Ascending aorta (tissue), 2 donors: ENCODE measurements at places on chromosomes 4 and X.

GRCh38 chr4:38192516-38192915, 232.3 kb downstream of the PTTG2 start:
- no peak overlapping the region for H3K4me3 ChIP-seq
- H3K27ac ChIP-seq = peak overlapping the region; percentile 83
- no peak for DNase-seq
- H3K36me3 ChIP-seq = no peaks in the 10 kb centered on the region
- peaks cover 14% of the 10 kb centered on the region for H3K4me1 ChIP-seq
- no peaks in the 10 kb centered on the region for H3K27me3 ChIP-seq

DNA sequence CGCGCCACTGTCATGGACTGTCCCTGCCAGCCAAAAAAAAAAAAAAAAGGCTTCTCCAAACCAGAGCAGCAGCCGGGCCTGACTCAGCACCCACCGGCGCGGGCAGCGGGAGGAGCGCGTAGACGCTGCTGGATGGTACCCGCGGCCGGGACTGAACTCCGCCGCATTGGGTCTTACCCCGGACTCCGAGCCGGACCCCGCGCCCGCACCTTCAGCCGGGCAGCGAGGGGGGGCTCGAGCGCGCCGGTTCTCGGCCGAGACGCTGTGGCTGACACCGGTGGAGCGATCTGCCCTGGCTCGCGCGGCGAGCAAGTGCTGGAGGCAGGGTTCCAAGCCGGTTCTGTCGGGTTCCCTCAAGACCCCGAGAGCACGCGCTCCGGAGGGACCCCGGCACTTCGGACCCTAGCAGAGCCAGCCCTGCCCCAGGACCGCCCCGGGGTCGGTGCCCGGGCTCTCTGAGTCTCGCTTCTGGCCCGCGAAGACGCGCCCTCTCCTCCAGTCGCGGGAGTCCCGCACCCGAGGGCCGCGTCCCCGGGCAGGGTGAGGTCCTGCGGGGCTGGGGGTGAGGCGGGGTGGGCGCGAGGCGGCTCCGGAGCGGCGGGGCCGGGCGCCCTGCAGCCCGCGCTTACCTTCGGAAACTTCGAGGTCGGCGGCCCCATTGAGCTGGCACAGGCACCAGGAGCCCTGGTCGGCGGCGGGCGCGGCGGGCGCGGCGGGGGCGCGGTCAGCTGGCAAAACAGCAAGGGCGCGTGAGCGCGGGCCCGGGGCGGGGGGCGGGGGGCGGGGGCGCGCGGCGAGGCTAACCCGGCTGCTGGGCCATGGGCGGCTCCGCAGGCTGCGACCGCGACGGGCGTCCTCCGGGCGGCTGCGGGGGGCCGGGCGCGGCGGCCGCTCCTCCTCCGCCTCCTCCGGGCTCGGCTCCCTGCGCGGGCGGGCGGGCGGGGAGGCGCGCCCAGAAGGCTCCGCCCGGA, 11.8 kb upstream of the MAN2B2 start:
- peak overlapping the region; percentile 49 for H3K4me3 ChIP-seq
- H3K27ac ChIP-seq = no peak overlapping the region
- H3K27me3 ChIP-seq = peaks cover 9% of the 10 kb centered on the region
- H3K36me3 ChIP-seq = no peaks in the 10 kb centered on the region

- H3K27me3 ChIP-seq = no peaks in the 10 kb centered on the region
- DNase-seq = no peak
- H3K4me1 ChIP-seq = peaks cover 6% of the 10 kb centered on the region
These were observed 200.4 kb downstream of the PTTG2 start for GRCh38 chr4:38160487-38161207.

DNA sequence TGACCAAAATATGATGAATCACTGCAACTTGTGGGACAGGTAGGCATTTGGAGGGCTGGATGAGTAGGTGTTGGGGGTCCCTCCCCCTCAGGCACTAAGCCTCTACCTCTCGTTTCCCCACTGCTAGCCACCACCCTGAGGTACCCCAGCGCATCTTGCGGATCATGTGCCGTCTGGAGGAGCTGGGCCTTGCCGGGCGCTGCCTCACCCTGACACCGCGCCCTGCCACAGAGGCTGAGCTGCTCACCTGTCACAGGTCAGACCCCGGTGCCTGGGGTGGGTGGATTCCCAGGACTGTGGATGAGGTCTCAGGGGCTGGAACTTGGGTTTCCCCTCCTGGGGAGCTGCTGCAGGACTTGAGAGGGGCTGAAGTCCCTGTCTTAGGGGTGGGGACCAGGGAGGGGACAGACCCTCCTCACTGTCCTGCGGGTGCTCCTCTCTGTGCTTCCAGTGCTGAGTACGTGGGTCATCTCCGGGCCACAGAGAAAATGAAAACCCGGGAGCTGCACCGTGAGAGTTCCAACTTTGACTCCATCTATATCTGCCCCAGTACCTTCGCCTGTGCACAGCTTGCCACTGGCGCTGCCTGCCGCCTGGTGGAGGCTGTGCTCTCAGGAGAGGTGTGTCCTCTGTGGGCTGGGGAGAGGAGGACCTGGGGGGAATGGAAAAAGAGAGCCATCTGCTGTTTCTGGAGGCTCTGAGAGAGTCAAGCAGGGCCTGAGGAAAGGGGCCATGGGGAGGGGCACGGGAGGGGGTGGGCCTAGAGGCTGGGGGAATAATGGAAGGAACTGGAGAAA, 10.1 kb upstream of the ERAS start:
- no peak overlapping the region for H3K27ac ChIP-seq
- no peak overlapping the region for H3K4me3 ChIP-seq
- no peaks in the 10 kb centered on the region for H3K27me3 ChIP-seq
- peaks cover 19% of the 10 kb centered on the region for H3K36me3 ChIP-seq
- no peaks in the 10 kb centered on the region for H3K4me1 ChIP-seq

- no peak overlapping the region for H3K27ac ChIP-seq
- no peaks in the 10 kb centered on the region for H3K36me3 ChIP-seq
- no peaks in the 10 kb centered on the region for H3K27me3 ChIP-seq
- DNase-seq = no peak
- no peak overlapping the region for H3K4me3 ChIP-seq
These were observed 138.9 kb upstream of the MID1 start for GRCh38 chrX:10759141-10759799.

GRCh38 chrX:44104699-44105098, 131.5 kb upstream of the NDP start:
- H3K4me1 ChIP-seq = no peaks in the 10 kb centered on the region
- H3K36me3 ChIP-seq = no peaks in the 10 kb centered on the region
- H3K27ac ChIP-seq = no peak overlapping the region
- H3K27me3 ChIP-seq = no peaks in the 10 kb centered on the region
- H3K4me3 ChIP-seq = no peak overlapping the region

GRCh38 chrX:154004315-154004714, 15.4 kb downstream of the IRAK1 start:
- H3K4me1 ChIP-seq = no peaks in the 10 kb centered on the region
- DNase-seq = no peak
- H3K36me3 ChIP-seq = no peaks in the 10 kb centered on the region
- H3K27me3 ChIP-seq = no peaks in the 10 kb centered on the region
- no peak overlapping the region for H3K4me3 ChIP-seq
- no peak overlapping the region for H3K27ac ChIP-seq

- H3K4me3 ChIP-seq = no peak overlapping the region
- H3K36me3 ChIP-seq = no peaks in the 10 kb centered on the region
- DNase-seq = no peak
- H3K27ac ChIP-seq = no peak overlapping the region
- no peaks in the 10 kb centered on the region for H3K27me3 ChIP-seq
- no peaks in the 10 kb centered on the region for H3K4me1 ChIP-seq
These were observed 1714.3 kb upstream of the PCDH7 start for GRCh38 chr4:29005838-29006237.

GRCh38 chrX:19661961-19662360, 146.7 kb upstream of the MAP3K15 start:
- no peaks in the 10 kb centered on the region for H3K27me3 ChIP-seq
- no peaks in the 10 kb centered on the region for H3K36me3 ChIP-seq
- H3K4me1 ChIP-seq = no peaks in the 10 kb centered on the region
- H3K4me3 ChIP-seq = no peak overlapping the region
- no peak overlapping the region for H3K27ac ChIP-seq
- no peak for DNase-seq

DNA sequence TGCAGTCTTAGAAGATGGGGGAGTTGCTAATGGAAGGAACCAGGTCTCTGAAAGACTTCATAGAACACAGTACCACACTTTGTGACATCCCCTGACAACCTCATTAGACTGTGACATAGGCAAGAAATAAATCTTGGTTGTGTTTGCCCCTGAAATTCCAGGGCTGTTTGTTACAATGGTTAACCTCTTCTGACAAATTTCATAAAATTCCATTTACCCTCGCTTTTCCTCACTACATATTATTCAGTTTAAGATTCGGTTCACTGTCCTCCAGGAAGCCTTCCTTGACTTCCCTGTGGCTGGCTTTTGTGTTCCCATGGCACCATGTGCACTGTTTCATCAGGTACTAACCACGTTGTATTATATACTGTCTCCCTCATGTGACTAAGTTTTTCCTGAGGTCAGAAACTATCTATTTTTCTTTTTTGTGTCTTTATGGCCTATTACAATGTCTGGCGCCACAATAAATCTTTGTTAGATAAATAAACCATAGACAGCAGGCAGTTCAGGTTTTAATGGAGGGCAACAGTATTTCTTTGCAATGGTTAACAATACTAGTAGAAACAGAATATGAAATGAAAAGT, 54.2 kb downstream of the ATXN3L start:
- no peaks in the 10 kb centered on the region for H3K4me1 ChIP-seq

- H3K27me3 ChIP-seq = no peaks in the 10 kb centered on the region
- H3K27ac ChIP-seq = no peak overlapping the region
- H3K4me3 ChIP-seq = no peak overlapping the region
- H3K36me3 ChIP-seq = no peaks in the 10 kb centered on the region
- no peak for DNase-seq
These were observed 44.7 kb upstream of the UGT2B7 start for GRCh38 chr4:69051576-69051943.

DNA sequence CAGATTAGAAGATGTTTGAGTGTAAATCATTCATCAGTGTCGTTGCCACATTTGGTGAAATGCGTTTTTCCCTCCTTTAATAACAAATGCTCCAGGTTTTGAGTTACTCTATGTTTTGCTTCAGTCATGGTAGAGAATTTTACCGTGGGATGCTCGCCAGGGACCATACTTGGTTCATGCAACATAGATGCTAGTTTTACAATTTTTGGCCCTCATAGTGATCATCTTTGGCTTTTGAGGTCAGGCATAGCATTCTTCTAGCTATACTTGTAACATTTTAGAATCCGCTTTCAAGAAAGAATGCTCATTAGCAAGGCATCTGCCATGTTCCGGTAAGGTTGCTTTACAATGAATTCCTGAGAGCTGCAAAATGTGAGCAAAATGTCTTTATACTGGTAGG, 147.2 kb downstream of the SPCS3 start:
- no peaks in the 10 kb centered on the region for H3K36me3 ChIP-seq
- H3K27me3 ChIP-seq = no peaks in the 10 kb centered on the region
- DNase-seq = no peak
- no peaks in the 10 kb centered on the region for H3K4me1 ChIP-seq

- no peak overlapping the region for H3K4me3 ChIP-seq
- no peaks in the 10 kb centered on the region for H3K4me1 ChIP-seq
- no peak overlapping the region for H3K27ac ChIP-seq
These were observed 180.4 kb downstream of the AFAP1 start for GRCh38 chr4:7759216-7759615.

- H3K4me3 ChIP-seq = no peak overlapping the region
- no peaks in the 10 kb centered on the region for H3K27me3 ChIP-seq
- H3K36me3 ChIP-seq = no peaks in the 10 kb centered on the region
- no peak overlapping the region for H3K27ac ChIP-seq
- H3K4me1 ChIP-seq = no peaks in the 10 kb centered on the region
These were observed 14.8 kb upstream of the RASGEF1B start for GRCh38 chr4:81486502-81486901.

GRCh38 chr4:56640621-56641493, 40.2 kb downstream of the HOPX start:
- no peaks in the 10 kb centered on the region for H3K36me3 ChIP-seq
- no peak for DNase-seq
- H3K4me3 ChIP-seq = no peak overlapping the region

GRCh38 chr4:304969-305680, at the start of gene ZNF732:
Gene ZNF732, minus strand, starts transcription at chr4:305474. Its CDS starts 164 bp downstream, at chr4:305310.
- H3K27ac ChIP-seq = no peak within 1 kb of the TSS
- H3K4me3 ChIP-seq = peak within 1 kb of the TSS; percentile 62
- H3K36me3 ChIP-seq = no peaks in the 10 kb centered on the region
- DNase-seq = no peak

GRCh38 chr4:132646186-132646585, 502.9 kb upstream of the PCDH10 start:
- H3K4me1 ChIP-seq = no peaks in the 10 kb centered on the region
- H3K27me3 ChIP-seq = no peaks in the 10 kb centered on the region
- no peak for DNase-seq
- H3K27ac ChIP-seq = no peak overlapping the region
- H3K36me3 ChIP-seq = no peaks in the 10 kb centered on the region

DNA sequence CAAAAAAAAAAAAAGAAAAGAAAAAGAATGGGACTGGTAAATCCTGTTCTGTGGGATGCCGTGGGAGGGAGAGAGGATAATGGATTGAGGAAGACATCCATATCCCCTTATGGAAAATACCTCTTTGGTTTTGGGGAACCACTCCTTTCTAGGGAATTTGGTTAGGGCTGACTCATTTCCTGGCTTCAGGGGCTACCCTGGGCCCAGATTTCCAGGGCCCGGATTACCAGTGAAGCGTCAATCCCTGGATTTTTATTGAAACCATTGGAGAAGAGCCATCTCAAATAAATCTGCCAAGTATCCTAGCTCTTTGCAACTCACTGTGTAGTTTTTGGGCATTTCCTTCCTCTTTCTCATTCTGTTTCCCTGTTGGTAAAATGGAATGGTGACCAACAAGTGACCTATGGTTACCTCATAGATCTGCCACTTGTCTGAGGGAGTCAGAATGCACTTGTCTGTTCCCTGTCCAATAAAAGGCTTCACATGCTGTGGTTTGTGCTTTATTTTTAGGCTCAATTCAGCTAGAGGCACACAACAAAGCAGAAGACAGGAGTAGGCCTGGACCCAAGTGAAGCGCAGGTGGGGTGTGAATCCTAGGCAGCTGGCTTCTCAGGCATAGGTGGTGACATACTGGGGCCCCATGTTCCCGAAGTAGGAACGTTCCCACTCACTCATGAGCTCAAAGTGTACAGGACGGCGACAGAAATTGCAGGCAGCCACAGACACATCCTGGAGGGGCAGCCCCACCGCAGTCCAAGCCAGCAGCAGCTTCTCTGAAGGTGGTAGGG, 8.6 kb downstream of the APEX2 start:
- no peaks in the 10 kb centered on the region for H3K27me3 ChIP-seq
- H3K4me3 ChIP-seq = no peak overlapping the region
- H3K4me1 ChIP-seq = no peaks in the 10 kb centered on the region
- H3K27ac ChIP-seq = peak overlapping the region; percentile 61
- H3K36me3 ChIP-seq = no peaks in the 10 kb centered on the region
- DNase-seq = no peak

- H3K36me3 ChIP-seq = no peaks in the 10 kb centered on the region
- H3K4me3 ChIP-seq = no peak overlapping the region
- no peak overlapping the region for H3K27ac ChIP-seq
- no peaks in the 10 kb centered on the region for H3K27me3 ChIP-seq
These were observed 1651.9 kb downstream of the C4orf33 start for GRCh38 chr4:130747842-130748241.

- H3K4me1 ChIP-seq = no peaks in the 10 kb centered on the region
- no peaks in the 10 kb centered on the region for H3K27me3 ChIP-seq
- no peak for DNase-seq
These were observed 67.5 kb upstream of the SH3RF1 start for GRCh38 chr4:169338241-169338640.

GRCh38 chr4:167930166-167930565, 162.2 kb upstream of the ANXA10 start:
- DNase-seq = no peak
- no peak overlapping the region for H3K4me3 ChIP-seq
- H3K36me3 ChIP-seq = no peaks in the 10 kb centered on the region
- no peaks in the 10 kb centered on the region for H3K4me1 ChIP-seq
